Left ventricle myocardium superior (tissue), 1 donor: ENCODE measurements at places on chromosomes 7 and 10. TPM values are rescaled to one million over a fixed set of nuclear protein-coding genes. Genes with fewer than 3 reads are reported as not detected.

DNA sequence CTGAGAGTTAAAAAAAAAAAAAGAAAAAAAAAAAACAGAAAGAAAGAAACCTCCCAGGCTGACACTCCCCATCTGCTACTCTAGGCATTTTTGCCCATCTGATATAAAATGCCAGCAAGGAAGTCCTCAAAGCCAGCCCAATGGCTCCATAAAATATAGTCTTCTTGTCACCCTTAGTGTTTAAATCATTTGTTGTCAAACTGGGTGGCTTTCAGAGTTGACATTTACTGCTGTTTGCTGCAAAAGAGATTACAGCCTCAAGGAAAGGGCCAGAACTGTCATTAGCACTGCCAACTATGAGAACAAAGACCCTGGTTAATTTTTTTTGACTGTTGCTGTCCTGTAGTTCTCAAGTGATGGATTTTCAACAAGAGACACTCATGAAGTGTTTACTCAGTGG is 86.5 kb downstream of the TRIL start:
- DNase-seq = no peak

- DNase-seq = no peak
Measured at GRCh38 chr10:117755659-117756014, 213.1 kb downstream of the EMX2 start.

DNA sequence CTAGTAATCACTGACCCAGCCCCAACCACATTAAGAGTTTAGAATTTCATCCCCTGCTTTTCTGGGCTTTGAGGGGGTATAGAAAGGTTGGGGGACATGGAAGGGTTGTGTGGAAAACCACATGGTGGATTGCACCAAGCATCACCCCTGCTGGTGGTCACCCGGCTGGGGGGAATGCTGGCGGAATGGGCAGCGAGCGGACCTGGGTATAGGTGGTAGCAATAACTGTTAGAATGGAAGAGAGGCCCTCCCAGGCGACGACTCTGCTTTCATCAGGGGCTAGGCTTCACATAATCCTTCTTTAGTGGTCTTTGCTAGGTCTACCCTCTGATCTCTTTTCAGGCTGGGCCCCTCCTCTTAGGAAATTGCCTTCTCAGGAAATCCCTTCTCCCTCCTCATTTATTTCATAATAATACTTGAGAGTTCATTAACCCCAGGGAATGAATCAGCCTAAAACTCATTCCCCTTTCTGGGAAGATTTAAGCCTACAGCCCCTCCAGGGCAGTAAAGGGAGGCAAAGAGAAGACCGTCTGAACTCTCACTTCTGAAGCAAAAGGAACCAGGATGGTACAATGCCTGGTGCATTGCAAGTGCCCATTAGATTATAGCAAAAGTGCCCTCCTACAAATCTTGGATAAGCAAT is 90.7 kb upstream of the LEP start:
- DNase-seq = no peak

GRCh38 chr10:104300002-104300735 is 31.2 kb downstream of the GSTO2 start:
- peak; percentile 50 for DNase-seq

DNA sequence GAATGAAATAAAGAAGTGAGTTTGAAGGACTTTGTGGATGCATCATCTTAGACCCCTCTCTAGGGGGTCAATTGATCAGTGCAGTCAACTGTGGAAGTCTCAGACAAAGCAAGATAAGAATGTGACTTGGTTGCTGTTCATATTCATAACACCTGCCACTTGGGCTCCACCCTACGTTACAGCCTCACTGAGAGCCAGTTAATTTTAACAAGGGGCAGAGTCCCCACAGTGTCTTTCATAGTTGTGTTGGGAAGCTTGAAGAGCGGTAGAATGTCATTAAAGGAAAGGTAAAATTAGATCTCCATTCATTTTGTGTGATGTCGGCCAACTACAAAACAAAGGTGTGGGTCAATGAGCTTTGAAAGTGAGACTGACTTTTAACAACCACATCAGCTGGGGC is 442.1 kb upstream of the C7orf33 start:
- DNase-seq = no peak

DNA sequence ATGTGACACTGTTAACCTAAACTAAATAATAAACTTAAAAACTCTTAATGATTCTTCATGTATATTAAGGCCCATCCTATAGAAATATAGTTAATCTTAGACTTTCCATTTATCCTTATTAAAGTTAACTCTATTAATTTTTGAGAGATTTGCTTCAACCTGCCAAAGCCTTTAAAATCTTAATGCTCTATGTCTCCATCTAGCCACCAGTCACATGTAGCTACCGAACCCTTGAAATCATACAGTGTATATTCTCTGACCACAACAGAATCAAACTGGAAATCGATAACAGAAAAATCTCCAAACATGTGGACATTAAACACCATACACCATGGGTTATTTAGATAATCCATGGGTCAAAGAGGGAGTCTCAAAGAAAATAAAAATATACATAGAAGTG is 51.9 kb downstream of the ASZ1 start:
- no peak for DNase-seq

GRCh38 chr7:107854989-107855388 is 36.0 kb upstream of the DLD start:
- no peak for DNase-seq

GRCh38 chr10:22464966-22465629 is 119.8 kb downstream of the SPAG6 start:
- no peak for DNase-seq

GRCh38 chr10:109912335-109913281 is 10.7 kb downstream of the XPNPEP1 start:
- DNase-seq = no peak

- no peak for DNase-seq
Measured at GRCh38 chr10:90354914-90355313, 502.9 kb downstream of the HTR7 start.

DNA sequence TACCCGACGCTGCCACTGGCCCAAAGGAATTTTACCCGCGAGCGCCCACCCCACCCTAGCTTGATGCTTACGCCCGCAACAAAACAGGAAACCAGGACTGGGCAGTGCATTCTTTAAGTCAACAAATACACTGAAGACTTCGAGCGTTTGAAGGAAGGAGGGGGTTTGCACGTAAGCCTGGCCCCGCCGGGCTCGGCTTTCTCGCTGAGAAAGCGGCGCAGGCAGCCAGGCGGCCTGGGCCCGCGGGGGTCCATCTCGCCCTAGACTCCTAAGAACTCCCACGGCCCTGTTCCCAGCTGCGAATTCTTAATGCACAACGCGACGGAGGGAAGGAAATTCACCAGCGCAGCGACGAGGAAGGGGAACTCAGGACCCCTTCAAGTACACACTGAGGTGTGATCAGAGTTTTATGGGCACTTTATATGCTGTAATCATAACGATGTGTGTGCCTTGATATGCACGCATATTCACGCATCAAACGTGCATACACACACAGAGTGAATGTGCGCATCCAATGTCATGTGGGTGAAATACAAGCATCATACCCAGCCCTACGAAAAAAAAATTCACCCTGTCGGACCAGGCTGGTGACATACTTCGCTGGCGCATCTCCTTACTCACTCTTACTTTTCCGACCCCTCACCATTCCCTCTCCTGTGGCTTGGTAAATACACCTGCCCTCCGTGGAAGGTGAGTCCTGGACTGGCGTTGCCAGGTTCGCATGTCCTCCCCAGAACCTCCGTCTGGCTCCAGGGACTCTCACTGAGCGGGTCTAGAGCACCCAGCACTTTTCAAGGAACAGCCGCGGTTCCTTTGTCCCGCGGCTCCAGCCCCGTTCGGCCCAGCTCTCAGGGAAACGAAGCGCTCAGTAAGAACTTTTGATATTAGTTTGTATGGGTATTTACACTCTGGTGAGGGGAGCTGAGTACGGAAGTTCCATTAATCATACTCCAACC is 5.7 kb upstream of the HOXA13 start:
- no peak for DNase-seq

DNA sequence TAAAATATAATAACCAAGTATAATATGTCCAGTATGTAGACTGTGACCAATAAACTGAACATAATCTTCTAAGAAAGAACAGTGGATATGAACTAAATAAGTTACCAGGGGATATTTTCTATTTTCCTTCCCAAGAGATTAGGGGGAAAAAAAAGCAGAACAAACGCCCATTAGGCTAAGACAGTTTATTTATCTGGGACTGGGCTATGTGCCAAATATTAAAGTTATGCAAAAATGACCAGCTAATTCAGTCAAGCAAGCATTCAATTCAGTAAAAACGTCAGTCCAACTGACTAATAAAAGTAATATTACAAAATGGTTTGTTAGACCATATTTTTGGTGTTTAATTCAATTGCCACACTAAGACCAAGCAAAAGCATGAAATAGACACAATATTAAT is 122.2 kb downstream of the TSPAN12 start:
- DNase-seq = no peak

SH3PXD2A gene
- 28.6 TPM for total RNA-seq

SPDYE16 gene
- total RNA-seq = not detected

MBL2 gene
- total RNA-seq = not detected

KCNIP2 gene
- 568 TPM for total RNA-seq
